Ascending aorta (tissue), 2 donors: ENCODE measurements at places on chromosomes 1 and 21. TPM values are rescaled to one million over a fixed set of nuclear protein-coding genes. Genes with fewer than 3 reads are reported as not detected.

DNA sequence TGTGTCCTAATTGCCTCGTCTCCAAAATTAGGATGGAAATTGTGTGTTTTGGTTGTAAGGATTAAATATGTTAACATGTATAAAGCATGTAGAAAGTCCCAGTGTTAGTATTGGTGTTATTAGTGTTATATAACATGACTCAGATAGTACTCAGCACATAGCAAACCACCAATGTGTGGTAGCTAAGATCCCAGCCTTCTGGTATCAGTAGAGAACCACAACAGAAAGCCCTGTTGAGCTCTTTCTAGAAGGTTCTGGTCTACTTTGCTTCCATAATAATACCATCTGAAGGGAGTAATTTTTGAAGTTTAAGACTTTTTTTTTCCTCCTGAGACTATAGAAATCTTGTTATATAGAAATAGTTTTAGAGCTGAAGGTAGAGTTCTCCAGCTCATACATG is 259.3 kb upstream of the SGIP1 start:
- no peak overlapping the region for H3K4me3 ChIP-seq
- H3K27me3 ChIP-seq = no peaks in the 10 kb centered on the region
- no peak overlapping the region for H3K27ac ChIP-seq
- no peak for DNase-seq
- H3K36me3 ChIP-seq = no peaks in the 10 kb centered on the region

The TMEM51 gene
- not detected for total RNA-seq

- no peaks in the 10 kb centered on the region for H3K36me3 ChIP-seq
- DNase-seq = no peak
- H3K27me3 ChIP-seq = no peaks in the 10 kb centered on the region
- H3K4me1 ChIP-seq = peaks cover 17% of the 10 kb centered on the region
These were observed 87.1 kb upstream of the IPO9 start for GRCh38 chr1:201741763-201742342.

DNA sequence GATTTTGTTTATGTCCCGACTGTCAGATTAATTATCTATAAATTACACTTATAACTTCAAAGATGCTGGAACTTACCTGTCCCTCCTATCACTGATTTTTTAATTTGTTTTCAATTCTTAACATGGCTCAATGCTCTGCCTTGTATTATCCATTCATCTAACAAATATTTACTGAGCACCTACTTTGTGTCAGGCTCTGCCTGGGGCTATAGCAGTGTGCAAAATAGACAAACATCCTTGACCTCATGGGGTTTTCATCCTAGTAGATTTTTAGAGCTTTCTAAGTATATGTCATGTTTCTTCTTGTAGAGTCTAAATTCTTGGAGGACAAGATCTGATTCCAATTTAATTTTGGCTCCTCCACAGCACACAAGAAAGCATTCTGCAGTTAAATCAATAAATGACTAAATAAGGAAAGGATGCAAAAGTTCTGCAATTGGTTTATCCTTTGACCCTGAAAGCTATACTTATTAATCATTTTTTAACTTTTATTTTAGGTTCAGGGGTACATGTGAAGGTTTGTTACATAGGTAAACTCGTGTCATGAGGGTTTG is 10.8 kb upstream of the SMYD2 start:
- no peaks in the 10 kb centered on the region for H3K36me3 ChIP-seq
- H3K27me3 ChIP-seq = no peaks in the 10 kb centered on the region
- H3K4me1 ChIP-seq = no peaks in the 10 kb centered on the region
- DNase-seq = no peak
- H3K27ac ChIP-seq = no peak overlapping the region

GRCh38 chr1:65471213-65471833 is 50.9 kb downstream of the LEPR start:
- peaks cover 5% of the 10 kb centered on the region for H3K4me1 ChIP-seq
- no peak overlapping the region for H3K27ac ChIP-seq
- no peak overlapping the region for H3K4me3 ChIP-seq
- DNase-seq = no peak
- H3K36me3 ChIP-seq = no peaks in the 10 kb centered on the region

- no peaks in the 10 kb centered on the region for H3K27me3 ChIP-seq
- H3K4me1 ChIP-seq = no peaks in the 10 kb centered on the region
- H3K36me3 ChIP-seq = no peaks in the 10 kb centered on the region
- no peak overlapping the region for H3K27ac ChIP-seq
- no peak for DNase-seq
These were observed 281.9 kb upstream of the POU3F1 start for GRCh38 chr1:38328278-38329035.

GRCh38 chr1:112975336-112975735 is 19.3 kb upstream of the SLC16A1 start:
- no peak for DNase-seq
- H3K27ac ChIP-seq = no peak overlapping the region
- H3K4me3 ChIP-seq = no peak overlapping the region
- no peaks in the 10 kb centered on the region for H3K36me3 ChIP-seq
- H3K4me1 ChIP-seq = no peaks in the 10 kb centered on the region
